Mesendoderm (in vitro differentiated cells): ENCODE measurements at places on chromosomes 7 and 10.
A peak's percentile ranks its signal among the peaks of the same experiment; 100 is the strongest.

GRCh38 chr10:18000601-18001000 is 48.9 kb downstream of the SLC39A12 start:
- DNase-seq = no peak

DNA sequence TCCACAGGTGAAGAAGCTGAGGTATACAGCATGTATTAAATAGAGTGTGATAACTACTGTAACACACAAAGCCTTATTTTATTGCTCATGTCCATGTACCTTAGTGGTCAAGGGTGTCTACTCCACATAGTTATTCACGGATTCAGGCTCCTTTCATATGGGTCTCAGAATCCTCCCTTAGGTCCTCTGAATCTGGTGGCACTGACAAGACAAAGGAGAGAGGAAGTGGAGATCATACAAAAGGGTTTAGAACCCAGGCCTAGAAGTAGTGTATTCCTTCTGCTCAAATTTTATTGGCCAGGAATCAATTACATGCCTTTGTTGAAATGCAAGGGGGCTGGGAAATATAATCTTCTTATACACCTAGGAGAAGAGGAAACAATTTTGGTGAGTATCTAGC is 164.6 kb downstream of the PTEN start:
- DNase-seq = no peak

DNA sequence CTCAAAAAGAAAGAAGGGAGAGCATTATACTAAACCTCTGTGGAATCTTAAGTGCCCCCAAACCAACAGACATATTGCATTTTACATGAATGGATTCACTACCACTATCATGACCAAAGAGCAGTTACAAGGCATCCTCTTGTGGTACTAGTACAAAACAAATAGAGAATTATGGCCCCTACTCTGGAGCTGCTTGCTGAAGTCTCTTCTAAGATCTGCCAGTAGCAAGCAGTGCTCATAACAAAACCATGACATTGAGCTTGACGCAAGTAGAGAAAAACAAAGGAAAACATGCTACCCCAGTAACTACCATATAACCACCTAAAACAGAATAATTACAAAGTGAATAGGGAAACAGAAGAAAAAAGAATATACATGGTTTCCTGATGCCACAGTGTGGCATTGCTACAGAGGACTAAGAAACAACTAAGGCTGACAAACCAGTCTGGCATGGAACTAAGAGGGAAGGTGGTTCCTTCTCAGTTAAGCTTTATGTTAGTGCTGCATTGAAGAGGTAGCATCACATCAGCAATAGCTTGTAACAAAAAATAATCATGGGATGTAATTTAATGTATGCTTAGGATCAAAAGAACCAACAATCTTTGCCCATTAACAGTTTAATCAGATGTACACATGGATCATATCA is 150.2 kb upstream of the AGR3 start:
- DNase-seq = no peak

GRCh38 chr7:1529383-1530116 is 952 bp upstream of the MAFK start:
- DNase-seq = no peak

- DNase-seq = peak; percentile 87
Measured at GRCh38 chr10:97553575-97554031, 19.0 kb upstream of the ANKRD2 start.

DNA sequence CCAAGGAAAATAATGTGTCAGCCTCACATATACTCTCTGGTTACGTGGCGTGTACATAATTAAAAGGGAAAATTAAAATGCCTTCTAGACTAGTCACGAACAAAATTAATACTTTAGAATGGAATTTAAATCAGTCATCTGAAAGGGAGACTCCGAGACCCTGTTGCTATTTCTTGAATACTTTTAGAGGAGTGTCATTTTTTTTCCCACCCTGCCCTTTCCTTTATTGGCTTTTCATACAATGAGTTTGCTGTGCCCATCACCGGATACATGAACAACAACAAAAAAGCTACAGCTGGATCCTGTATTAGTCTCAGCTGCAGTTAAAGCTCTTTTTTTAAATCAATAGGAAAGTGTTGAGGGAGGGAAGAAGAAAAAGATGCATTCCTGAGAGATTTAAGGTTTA is 20.1 kb downstream of the CYTH3 start:
- DNase-seq = no peak
